Adipose tissue (tissue), 3 donors: ENCODE measurements at places on chromosomes 11 and 22. TPM values are rescaled to one million over a fixed set of nuclear protein-coding genes. Genes with fewer than 3 reads are reported as not detected.

Gene OR56A1
- polyA plus RNA-seq: not detected

Gene KCNQ1
- polyA plus RNA-seq: 28.1 TPM

Gene CARNS1
- 2.1 TPM for polyA plus RNA-seq

Gene BTG4
- not detected for polyA plus RNA-seq

Gene MGAT3
- 3.0 TPM for polyA plus RNA-seq

Gene HTR3B
- polyA plus RNA-seq: not detected

Gene ZNF74
- 2.3 TPM for polyA plus RNA-seq

Gene SLC43A3
- polyA plus RNA-seq: 9.9 TPM

Gene TUB
- 1.2 TPM for polyA plus RNA-seq

Gene NXPE1
- polyA plus RNA-seq: not detected

Gene ARVCF
- 4.0 TPM for polyA plus RNA-seq

Gene MS4A14
- not detected for polyA plus RNA-seq

Gene CELF1
- 32.3 TPM for polyA plus RNA-seq
